ENCODE measurements at places on chromosomes 1 and 21.

- no peak for DNase-seq
Measured at GRCh38 chr1:239446611-239447010, 60.2 kb downstream of the CHRM3 start.

DNA sequence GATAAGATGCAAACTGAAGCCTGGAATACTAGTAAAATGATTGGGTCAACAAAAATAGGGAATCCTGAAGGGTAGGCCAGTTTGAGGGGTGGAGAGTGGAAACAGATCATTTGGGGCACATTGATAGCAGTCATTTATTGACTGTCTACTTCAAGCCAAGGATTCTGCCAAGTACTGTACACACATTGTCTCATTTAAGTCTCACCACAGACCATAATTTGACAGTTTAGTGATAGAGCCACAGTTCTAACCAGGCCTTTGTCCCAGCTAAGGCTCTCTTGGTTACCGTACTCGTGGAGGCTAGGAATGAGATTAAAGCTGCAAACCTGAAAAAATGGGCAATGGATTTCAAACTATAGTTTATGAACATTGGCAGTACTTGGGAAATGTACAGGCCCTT lies 11.2 kb downstream of the RBM15 start:
- DNase-seq, result no peak

- no peak for DNase-seq
Measured at GRCh38 chr1:244314921-244315559, 136.7 kb downstream of the ADSS2 start.

DNA sequence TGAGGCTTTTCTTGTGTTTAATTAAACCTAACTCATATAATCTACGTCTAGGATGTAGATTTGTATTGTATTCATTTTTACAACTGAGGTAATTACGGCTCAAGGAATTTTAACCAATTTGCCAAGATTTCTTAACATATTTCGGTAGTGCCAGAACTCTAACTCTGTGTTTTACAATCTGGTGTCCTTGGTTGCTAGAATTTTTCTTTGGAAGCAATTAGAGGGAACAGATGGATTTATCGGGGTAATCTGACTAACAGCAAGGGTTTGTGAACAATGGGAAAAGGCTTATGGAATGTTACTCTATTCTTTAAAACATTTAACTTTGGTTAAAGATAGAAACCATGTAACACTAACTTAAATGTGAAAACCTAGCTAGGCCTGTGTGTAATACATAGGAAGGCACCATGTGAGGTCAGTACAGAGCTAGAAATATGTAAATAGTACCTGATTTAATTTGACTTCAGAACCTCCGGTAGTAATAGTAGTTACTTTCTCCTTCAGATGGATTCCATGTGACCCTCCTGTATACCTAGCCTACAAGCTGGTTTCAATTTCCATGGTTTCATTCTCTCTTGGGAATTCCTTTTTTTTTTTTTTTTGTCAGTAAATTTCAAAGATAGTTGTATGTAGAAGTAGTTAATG lies 1.2 kb downstream of the MTF2 start:
- DNase-seq, result peak; percentile 54

DNA sequence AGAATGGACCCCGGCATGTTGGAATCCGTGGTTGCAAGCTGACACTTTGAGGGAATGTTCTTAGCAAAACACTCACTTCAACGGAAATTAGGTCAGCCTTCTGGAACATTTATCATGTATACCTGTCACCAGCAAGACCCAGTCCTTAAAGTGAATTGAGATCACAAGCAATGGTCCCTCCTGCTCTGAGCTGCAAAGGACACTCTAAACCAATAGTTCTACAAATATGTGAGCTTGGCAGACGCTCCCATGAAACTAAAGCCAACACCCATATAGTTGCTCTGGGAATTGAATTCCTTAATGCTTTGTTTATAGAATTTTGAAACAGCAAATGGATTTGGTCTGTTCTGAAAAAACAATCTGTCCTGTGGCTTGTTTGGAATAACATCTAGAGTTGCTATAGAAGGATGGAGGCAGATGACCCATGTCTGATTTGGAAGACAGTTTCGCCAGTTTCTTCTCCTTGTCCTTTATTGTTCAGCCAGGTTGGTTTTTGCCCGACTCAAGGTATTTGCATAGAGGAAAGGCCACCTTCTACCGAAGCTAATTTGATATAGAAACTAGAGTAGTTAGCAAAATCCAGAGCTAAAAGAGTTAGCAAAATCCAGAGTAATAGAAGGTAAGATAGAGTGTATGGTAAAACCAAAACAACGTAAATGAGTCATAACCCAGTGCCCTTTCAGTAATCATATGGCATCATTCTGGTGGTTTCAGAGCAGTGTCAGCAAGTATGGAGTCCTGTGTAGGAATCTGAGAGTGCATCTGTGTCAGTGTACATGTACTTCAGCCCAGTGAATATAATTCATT lies 236.2 kb downstream of the NFIA start:
- no peak for DNase-seq

GRCh38 chr1:25056536-25056935 lies 126.5 kb upstream of the RUNX3 start:
- no peak for DNase-seq

DNA sequence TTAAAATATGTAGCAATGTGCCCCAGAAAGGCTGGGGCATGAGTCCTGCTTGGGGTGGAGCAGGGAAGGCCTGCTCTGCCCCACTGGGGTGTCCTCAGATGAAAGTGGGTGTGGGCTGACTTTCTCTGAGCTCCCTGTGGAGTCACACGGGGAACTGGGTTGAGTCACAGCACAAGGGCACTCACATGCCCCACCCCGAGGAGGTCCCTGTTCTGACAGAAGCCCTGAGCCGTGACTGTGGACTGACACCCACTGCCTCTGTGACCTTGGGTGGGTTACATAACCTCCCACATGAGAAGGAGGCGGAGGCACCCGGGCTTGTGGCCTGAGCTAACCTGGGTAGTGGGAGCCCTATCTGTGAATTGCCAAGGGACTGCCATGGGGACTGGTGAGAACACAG lies 52.5 kb upstream of the TINAGL1 start:
- DNase-seq, result no peak

DNA sequence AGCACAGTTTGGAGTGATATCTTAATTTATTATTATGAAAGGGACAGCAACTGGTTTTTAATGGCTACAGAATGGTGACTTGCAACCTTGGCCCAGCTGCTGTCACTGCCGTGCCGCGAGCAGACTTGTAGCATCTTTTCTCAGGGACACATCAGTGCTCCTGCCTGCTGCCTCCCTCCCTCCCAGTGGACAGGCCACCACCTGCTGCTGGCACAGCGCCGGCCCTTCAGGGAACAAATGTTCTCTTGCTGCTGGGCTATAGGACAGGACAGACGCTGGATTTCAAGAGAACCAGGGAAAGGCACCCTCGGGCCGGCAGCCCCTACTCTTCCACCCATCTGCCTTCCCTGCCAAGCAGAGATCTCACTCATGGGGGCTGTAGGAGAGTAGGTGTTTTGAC lies 413.8 kb upstream of the NFIA start:
- DNase-seq, result no peak

- no peak for DNase-seq
Measured at GRCh38 chr21:21213297-21213696, 215.1 kb downstream of the NCAM2 start.

DNA sequence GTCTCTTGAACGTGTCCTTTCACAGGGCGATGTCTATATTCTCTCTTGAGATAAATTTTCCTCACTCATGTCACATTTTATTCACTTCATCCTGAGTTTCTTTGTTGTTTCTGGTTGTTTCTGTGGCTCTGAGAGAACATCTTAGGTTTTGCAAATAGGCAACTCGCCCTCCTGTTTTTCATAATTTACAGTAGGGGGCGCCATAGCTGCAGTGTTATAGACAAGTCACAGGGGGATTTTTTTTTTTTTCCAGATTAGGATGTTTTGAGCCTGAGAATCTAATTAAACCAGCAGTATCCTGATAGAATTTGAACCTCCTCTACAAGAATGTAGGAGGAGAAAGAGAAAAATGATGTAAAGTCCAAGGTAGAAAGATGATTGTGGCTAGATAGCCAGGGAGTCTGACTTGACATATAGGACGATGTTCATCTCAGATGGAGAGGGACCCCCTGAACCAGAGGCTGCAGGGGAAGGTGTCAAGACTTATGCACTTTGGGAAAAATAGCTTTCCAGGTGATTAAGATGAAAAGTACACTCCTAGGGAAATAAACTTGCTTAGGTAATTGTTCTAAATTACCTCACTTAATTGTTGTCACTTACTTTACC lies 76.3 kb downstream of the ZP4 start:
- no peak for DNase-seq

DNA sequence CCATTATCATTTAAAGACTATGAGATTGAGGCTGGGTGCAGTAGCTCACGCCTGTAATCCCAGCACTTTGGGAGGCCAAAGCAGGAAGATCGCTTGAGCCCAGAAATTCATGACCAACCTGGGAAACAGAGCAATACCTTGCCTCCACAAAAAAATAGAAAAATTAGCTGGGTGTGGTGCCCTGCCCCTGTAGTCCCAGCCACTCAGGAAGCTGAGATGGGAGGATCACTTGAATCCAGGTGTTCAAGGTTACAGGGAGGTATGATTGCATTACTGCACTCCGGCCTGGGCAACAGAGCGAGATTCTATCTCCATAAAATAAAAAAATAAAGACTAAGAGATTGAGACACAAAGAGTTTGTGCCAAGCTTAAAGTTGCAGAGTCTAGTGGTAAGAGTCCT lies 537.0 kb downstream of the DPYD start:
- no peak for DNase-seq

DNA sequence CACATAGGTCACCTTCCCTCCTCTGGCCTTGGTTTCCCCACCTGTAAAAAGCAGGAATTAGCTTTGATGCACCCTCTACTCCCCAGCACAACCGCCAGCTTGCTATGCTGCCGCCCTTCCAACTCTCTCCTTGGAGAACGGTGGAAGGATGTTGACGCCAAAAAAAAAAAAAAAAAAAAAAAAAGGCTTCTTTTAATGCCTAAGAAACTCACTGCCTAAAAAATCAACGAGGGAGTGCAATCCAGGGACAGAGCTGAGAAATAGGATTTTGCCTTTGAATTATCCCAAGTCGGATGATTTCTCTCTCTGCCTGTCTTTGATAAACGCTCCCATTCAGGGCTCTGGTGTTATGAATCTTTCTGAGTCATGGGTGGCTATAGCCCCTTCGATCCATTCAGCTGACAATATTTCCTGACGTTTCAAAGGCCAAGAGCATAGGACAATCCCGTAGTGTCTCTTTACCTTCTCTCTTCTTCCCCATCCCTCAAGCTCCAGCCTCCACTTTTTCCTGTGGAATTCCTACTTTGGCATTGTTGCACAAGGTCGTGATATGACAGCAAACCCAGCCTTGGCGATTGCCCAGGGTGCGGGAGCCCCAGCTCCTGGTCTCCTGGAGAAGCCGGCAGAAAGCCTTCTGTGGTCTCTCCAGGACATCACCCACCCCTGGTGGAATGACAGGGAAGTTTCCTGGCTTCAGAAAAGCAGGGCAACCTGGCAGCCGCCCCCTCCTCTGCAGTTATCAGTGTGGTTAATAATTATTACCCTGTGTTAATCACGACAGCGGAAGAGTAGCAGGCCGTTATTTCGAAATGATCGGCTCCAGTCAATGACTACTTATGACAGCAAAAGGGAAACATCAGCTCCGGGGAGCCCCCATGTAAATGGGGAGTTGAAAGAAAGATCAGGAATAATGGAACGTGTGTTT lies 8.0 kb upstream of the PLXNA2 start:
- no peak for DNase-seq

DNA sequence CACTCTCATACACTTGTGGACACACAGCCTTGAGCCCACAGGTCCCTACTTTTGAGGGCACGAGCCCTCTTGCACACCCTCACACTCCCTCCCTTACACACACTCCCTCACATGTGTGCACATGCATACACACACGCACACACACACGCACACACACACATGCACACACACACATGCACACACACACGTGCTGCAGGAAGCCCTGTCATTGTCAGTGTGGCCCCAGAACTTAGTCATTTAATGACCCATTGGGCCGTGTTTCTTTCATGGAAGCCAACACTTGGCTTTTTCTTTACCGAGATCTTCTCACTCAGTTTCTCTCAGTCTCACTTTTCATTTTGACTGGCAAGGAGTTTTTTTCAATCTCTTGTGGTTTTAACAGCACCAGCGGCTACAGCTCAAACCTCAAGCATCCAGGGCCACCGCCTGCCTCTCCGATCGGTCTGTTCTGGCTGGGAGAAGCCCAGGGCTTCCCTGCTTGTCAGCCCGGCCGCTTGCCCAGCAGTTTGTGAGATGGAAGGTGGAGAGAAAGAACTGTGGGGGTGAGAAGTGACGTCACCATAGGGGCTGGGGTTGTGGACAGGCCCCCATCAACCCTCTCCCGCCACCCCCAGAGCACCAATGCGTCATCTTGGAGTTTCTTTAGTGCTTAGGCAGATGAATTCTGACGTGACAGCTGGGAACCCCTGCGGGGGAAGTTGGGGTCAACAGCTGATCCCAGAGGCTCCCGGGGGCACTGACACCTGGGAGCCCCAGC lies 15.8 kb upstream of the TNFRSF8 start:
- peak; percentile 46 for DNase-seq

- DNase-seq, result no peak
Measured at GRCh38 chr1:165205145-165205544, 151.4 kb downstream of the LMX1A start.

GRCh38 chr1:97137862-97138514 lies 416.4 kb downstream of the PTBP2 start:
- no peak for DNase-seq

GRCh38 chr1:2633936-2634491 lies 1.2 kb upstream of the MMEL1 start:
- DNase-seq, result no peak

DNA sequence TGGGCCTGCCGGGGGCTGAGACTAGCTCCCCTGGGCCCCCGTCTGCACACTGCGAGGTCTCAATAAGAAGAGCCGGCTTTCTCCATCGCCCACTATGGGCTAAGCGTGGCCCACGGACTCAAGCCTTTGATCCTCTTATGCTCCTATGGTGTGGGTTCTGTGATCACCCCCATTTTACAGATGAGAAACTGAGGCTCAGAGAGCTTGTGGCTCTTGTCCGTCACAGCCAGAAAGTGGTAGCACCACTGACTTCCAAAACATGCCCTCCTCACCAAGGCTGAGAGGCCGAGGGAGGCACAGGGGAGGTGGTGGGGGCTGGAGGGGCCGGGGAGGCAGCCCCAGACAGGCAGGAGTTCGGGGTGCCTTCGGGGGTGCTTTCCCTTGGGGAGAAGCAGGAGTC lies 39.0 kb upstream of the CASZ1 start:
- DNase-seq, result no peak

All from CD4-positive, alpha-beta memory T cell (primary cell).